ENCODE measurements at places on chromosomes 3 and 15.

DNA sequence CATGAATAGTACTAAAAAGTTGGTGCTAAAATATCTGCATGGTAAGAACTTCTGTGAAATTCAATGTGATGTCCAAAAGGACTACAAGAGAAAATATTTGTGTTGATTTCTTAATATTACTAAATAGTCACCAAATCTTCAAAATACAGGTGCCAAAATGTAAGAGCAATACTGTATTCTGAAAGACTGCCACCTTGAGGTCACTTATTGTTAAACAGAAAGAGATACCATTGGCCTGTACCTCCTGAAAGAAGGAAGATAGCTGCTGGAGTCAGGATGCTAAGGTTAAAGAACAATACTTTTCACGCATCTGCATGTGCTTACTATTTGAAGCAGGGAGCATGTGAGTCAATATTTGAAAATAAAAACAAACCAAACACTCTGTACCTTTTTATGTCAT is 72.0 kb upstream of the LSAMP start:
- no peak for DNase-seq

DNA sequence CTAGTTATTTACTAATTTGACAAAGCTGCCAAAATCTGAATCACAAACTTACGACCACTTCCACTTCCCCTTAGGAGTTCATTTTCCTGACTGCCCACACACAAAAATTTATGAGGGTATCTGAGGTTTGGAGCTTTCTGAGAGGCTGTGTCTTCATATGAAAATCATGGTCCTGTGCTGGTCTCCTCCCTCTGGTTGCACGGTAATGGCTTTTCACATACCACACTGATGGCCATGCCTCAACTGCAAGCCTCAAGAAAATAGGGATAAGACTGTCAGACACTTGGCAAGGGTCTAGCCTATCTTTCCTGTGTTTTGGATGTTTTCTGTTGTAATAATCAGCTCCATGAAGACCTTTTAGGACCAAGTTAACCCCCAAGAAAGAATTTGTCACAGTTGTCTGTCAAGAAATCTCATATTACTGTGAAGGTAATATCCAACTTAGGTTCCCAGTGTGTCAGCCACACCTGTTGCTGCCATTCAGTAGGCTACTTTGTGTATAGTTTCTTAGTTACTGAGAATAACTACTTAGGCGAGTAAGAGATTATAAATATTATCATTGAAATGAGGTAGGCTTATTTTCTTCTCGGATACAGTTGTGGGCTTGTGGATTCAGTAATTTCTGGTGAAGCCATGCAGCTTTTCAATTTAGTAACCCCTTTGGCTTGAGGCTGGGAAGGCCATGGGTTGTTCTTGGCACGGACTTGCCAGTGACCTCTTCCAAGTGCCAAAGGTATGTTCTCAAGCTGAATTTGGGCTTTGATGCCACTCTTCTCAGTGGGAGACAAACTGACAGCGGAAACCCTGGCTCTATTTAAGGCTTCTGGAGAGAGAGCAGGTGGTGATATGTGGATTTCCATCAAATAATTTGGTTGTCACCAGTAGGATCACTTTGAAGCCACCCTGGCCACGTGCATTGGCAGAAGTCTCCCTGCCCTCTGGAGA is 101.1 kb downstream of the RYR3 start:
- no peak for DNase-seq

DNA sequence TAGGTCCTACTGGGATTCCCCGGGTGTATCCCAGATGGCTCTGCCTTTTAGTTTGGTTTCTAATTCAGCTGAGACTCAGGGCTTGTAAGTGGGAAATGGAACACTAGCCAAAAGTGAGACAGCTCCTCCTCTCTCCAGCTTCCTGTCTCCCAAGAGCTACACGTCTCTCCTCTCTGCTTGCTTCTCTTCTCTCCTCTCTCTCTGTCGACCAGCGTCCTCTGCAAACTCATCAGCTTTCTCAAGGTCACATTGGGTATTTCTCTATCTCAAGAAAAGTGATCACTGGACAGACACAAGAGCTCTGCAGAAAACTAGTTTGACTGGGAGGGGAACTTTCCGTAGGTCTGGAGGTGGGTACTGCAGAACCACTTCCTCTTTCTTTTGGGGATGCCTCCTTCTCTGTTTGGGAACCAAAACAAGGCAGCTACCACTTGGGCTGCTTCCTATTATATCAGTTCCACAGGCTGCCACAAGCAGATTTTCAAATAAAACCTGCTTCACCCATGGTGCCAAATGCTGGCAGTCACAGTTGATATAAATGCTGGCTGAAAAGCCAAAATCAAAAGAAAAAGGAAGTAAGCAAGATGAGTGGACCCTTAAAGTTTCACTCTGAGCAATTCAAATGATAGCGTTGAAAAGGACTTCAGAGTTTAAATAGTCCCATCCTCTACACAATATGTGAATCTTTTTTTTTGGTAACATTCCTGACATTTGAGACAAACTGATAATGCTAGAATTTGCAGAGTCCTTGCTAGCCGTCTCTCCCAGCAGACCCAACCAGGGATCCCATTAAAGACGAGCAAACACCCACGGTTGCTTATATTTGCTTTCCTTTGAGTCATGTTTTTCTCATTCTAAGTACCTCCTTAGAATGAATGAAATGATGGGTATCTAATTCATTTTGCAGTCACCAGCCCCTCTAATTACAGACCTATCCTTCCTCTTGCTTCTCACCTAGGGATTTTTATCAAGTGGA is 7.2 kb upstream of the DYNC1LI1 start:
- DNase-seq, result no peak

- no peak for DNase-seq
Observed at GRCh38 chr15:100008258-100008657, 275.0 kb upstream of the LYSMD4 start.

DNA sequence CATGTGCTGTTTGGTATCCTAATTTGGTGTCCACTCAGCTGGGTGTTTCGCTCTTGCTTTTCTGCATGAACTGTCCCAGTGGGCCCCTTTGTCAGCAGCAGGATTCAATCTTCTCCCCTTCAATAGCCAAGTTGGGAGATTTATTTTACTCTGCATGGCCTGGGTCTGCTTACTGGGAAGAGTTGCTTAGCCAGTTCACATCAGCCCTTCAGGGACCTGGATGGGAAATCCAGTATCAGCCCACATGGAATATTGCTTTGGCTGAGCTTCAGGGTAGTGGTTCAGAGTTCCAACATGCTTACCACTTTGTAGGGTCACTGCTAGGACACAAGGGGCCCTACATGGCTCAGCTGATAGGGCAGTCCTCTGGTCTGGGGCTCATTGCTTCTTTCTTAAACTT is 93.0 kb upstream of the BOC start:
- DNase-seq, result no peak

DNA sequence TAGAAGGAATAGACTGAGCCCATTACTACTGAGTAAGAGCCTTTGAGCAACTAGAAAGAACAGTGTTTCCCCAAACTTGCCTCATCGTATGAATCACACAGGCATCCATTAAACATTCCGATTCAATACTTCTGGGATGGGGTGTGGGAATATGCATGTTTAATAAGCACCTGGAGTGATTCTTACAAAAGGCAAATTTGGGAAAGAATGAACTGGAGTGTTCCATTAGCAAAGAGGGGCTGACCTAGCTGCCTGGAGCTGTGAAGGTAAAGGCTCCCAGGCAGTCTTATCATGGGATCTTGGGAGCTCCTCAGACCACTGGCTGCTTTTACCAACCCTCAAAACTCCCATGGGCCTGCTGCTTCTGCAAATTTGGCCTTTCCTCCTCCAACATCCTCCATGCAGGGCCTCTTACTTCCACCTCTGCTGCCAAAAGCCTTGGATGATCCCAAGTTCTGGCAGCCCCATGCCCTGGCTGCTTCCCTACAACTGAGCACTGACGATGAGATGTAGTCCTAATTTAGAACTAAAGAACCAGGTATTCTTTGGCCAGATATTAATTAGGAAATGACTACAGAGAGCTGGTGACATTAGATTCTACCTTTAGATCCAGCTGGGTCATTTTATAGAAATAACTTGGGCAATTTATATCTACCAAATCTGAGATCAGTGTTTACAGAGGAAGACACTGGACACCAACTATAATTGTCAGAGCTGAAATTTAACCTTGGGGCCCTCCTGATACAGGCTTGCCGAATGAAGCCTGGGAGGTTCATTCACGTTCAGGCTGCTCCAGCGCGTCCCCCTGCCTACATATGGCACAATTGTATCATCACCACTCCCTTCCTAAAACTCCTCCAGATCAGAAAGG is 11.2 kb upstream of the HOMER2 start:
- no peak for DNase-seq

DNA sequence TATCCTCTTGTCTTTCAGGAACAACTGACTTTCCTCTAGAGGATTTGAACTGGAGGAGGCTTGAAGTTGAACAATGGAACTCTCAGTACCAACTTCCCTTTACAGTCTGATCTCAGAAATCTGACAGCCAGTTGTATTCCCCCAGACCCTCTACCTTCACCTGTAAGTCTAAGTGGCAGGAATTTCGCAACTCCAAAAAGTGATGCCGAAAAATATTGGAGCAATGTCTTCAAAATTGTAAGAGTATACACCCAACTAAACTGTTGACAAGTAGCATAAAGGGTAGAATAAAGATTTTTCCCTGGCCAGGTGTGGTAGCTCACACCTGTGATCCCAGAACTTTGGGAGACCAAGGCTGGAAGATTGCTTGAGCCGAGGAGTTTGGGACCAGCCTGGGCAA is 69.1 kb upstream of the CFAP20DC start:
- DNase-seq, result no peak

GRCh38 chr3:169266351-169266750 is 397.2 kb downstream of the MECOM start:
- no peak for DNase-seq

- no peak for DNase-seq
Observed at GRCh38 chr3:149411583-149411982, 34.1 kb upstream of the TM4SF1 start.

Data from T-helper 1 cell (primary cell).